ENCODE measurements at places on chromosomes 7 and 10.

DNA sequence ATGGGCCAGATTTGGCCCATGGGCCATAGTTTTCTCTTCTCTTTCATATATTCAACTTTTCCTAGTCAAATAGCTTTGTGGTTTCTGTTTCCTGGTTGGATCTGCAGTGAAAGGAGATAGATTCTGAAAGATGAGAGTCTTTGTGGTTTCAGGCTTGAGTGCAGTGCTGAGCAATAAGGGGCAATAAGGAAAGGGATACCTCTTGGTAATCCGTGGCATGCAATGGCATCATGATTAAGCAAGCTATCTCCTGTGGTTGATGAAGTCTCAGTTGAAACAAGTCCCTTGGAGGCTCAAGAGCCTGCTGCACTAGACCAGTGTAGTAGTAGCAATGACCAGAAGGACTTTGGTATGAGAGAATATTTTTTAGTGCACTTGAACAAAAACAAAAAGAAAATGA, 187.7 kb upstream of the CNTNAP2 start:
- DNase-seq: no peak

DNA sequence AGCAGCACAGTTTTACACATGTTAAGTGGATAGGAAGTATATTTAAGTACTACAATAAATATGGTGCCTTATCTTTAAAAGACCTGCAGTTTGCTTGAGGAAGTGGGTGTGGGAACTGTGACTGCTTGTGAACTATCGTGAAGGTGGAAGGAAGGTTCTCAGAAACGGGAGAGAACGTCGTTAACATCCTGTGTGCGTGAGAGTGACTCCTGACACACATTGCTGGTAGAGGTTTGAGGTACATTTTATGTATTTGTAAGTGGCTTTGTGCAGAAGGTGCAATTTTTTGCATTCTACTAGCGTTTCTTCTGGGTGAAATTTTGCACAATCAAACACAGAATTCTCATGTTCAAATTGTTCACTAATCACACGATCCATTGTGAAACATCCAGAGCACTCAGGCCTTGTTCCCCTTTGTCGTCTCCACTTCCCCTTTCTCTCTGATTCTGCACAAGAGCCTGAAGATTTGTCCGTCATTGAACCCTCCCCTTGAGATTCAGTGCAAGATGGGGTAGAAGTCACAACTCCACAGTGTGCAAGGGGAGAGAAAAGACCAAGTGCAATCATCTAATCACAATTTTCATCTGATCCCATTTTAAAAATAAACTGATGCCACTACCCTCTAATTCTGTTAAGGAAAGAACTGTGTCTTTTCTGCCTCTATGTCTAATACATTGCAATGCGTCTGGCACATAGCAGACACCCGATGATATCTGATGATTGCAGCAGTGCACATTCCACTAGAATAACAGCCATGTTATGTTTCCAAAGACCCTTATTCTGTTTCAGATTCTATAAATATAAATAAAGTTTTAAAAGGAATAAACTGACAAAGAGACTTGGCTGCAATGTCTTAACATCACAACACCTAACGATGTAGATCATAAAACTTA, 279.9 kb downstream of the NEBL start:
- peak; percentile 1 for DNase-seq

DNA sequence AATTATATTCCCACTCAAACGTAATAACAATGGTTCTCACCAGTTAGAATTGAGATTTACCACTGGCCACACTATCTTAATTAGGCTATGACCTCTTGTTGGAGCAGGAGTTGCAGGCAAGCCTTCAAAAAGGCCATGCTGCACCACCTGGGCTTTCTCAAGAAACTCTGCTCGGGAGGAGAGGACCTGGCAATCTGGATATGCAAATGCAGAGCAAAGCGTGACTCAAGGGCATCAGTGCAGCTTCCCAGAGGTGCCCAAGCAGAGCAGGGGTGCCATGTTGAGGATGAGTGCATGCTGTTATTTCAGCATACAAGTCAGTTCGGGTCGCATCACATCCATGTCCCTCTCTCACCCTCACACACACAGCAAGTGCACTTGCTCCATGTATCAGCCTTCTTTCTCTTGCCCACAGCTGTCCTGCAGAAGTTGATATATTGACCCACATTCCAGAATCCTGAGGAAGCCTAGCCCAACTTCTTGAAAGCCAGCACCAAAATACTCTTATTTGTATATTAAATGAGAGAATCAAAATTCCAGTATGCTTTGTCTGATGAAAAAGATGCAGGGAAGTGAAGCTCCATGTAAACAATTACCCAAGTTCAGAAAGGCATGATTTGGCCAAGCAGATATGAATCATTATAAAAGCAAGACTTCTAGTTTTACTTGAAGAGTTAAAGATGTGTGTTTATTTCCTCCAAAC, 55.7 kb upstream of the IL6 start:
- no peak for DNase-seq

- peak; percentile 58 for DNase-seq
Measured at GRCh38 chr7:100435401-100436304, 644 bp downstream of the PPP1R35 start.

GRCh38 chr7:144545330-144545729, 141.8 kb upstream of the NOBOX start:
- DNase-seq: no peak

- no peak for DNase-seq
Measured at GRCh38 chr7:66639773-66640172, 11.1 kb downstream of the KCTD7 start.

GRCh38 chr10:58064714-58065528, 202.8 kb downstream of the IPMK start:
- DNase-seq: no peak

DNA sequence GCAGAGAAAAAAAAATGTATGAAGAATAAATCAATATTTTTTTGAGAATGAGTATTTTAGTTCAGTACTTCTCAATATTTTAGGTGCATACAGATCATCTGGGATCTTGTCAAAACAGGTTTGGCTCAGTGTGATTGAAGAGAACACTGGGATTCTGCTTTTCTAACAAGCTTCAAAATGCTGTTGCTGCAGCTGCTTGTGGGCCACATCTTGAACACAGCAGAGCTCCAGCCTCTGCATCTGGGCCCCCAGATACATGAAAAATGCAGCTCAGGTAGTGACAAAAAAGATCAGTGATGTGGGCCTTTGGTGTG, 1177.1 kb upstream of the C7orf33 start:
- DNase-seq: no peak

GRCh38 chr10:28806951-28807759, 129.8 kb downstream of the BAMBI start:
- DNase-seq: no peak

GRCh38 chr7:9890092-9890491, 1083.6 kb upstream of the PHF14 start:
- no peak for DNase-seq

GRCh38 chr10:75401569-75402485, at the start of gene ZNF503:
ZNF503 (minus strand) TSS chr10:75401764; CDS start chr10:75401419, 345 bp downstream.
- peak; percentile 34 for DNase-seq

GRCh38 chr7:30921540-30922401, 10.1 kb downstream of the AQP1 start:
- no peak for DNase-seq

All from CD4-positive, alpha-beta T cell treated with Interleukin-12 subunit alpha and Interleukin-12 subunit beta, for 1 hour (primary cell).